Ureter (tissue), 1 donor: ENCODE measurements at places on chromosomes 4 and X. TPM values are rescaled to one million over a fixed set of nuclear protein-coding genes. Genes with fewer than 3 reads are reported as not detected.

The STOX2 gene
- total RNA-seq: 38.1 TPM

The PPID gene
- 20.9 TPM for total RNA-seq

DNA sequence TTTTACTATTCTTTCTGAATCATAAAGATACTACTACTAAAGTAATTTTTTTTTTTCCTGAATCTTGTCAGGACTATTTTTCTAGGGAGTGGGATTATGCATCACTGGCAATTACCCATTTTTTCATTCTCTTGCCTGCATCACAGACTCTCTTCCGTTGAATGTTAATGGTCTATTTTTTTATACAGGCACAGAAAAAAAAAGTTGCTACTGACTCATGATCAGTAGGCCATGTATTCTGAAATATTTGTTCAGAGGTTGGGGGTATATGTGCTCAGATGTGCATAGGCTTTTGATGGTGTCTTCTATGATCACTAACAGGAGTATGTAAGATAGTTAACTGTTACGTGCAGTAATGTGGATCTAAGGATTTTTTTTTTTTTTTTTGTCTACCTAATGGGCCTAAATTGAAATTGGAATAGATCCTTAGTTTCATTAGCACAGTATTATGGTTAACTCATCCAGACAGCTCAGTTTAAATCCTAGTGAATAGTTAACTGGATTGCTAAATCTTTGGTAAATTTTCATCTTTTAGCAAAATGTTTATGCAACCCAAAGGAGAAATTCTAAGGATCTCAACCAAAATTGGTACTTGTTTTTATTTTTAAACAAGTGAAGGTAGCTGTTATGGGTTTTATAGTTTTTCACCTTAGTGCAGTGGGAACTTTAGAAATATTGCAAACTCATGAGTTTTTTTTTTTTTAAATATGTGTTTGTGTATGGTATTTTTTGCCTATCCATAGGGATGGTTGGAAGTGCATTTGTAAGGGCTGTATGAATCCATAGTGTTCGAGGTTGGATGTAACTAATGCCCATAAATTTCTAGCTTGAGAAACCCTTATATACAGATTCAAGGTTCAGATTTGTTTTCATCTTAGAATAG lies 12.1 kb downstream of the BMP2K start:
- DNase-seq: no peak

GRCh38 chr4:100962698-100963097 lies 384.6 kb downstream of the PPP3CA start:
- DNase-seq: no peak

DNA sequence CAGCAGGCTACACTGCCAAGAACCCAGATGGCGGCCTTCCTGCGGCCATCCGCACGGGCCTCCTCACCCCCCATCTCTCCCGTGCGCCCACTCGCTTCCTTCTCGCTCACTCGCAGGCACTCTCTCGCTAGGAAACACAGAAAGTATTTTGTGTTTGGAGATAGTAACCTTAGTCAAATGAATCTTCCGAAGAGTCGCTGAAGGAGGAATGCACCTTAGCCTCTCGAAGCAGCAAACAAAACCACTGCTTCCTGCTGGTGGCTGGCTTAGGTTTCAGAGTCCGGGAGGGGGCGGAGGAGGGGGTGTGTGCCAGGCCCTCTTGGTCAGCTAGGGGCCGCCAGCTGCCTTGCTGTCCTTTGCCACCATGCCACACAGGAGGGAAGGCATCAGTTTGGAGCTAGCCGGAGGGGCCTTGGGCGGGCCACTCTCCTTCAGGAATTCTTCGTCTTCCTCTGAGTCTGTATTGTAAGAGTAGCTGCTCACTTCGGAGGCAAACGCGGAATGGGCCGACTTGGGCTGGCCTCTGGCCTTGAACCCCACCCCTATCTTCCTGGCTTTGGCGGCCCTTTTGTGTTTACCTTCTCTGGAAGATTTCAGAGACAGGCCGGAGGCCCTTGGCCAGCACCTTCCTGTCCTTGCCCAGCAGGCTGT lies 73.2 kb upstream of the UCP1 start:
- peak; percentile 72 for DNase-seq
